ENCODE measurements at places on chromosomes 3 and 15.

GRCh38 chr3:10502185-10502880, 3.1 kb downstream of the ATP2B2 start:
- DNase-seq: no peak

- DNase-seq: no peak
These were observed 31.9 kb downstream of the STARD5 start for GRCh38 chr15:81291916-81292522.

DNA sequence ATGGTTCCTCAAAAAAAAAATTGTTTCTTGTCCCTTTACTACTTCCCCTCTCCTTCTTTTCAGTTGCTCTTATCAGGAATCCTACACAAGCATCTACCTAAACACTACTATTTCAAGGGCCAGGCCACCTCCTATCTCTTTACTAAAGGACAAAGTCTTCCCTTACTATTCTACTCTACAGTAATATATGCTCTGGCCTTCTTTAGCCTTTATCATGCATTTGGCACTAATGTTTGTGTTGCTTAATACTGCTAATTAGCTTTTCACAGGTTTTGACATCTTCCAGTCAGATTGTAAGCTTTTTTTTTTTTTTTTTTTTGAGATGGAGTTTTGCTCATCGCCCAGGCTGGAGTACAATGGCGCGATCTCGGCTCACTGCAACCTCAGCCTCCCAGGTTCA, 5.3 kb downstream of the CEP19 start:
- DNase-seq: no peak

DNA sequence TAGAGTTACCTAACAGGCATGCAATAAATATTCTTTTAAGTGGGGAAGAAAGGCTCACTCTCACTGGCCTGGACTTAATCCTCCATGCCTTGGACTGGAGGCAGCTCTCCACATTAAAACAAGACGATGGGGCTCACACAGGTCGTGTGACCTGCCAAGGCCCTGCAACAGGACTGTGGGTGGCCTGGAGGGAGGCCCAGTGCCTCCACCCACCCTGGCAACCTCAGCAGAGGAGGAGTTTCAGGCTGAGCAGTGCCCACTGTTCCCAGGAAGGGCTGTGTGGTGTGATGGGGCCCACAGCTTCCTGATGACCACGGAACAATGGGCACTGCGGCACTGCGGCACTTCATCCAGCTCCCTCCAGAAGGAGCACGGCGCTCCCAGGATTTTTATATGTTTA, 5.5 kb downstream of the UROC1 start:
- no peak for DNase-seq

DNA sequence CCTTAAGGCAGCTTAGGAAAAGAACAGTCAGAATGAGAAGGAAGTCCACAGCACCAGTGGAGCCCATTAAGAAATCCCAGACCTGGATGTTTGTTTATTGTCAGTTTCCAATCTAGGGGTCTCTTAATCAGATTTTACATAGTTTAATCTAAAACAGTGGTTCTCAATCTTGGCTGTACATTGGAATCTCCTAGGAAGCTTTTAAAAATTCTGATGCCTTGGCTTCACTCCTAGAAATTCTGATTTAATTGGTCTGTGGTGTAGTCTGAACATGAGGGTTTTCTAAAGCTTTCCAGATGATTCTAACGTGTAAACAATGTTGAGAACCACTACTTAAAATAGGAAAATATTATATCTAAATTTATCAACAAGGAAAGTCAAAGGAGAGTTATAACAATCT, 56.6 kb upstream of the SPRED1 start:
- no peak for DNase-seq

- no peak for DNase-seq
These were observed 43.8 kb downstream of the CCR3 start for GRCh38 chr3:46285931-46286619.

DNA sequence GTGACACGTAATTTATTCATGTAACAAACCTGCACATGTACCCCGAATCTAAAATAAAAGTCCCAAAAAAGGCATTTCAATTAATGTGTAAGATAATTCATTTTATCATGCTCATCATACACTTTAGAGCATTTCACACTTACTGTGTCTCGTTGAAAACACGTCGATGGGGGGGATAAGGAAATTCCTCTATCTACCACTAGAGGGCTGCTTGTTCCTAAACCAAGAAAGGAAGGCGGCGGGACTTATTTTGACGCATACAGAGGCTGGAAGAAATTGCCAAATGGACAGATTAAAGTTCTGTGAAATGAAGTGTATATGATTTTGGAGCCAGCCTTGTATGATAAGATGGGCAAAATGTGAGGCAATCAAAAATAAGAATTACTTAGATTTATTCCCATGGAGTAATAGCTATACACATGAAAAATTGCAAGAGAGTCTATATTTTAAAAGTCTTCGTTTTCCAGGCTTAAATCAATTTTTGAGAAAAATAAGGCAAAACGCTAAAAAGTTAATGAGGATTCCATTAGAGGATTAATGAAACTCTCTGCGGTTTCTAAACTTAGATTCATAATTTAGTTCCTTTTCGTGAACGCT, 346.8 kb downstream of the CNTN3 start:
- DNase-seq: no peak

DNA sequence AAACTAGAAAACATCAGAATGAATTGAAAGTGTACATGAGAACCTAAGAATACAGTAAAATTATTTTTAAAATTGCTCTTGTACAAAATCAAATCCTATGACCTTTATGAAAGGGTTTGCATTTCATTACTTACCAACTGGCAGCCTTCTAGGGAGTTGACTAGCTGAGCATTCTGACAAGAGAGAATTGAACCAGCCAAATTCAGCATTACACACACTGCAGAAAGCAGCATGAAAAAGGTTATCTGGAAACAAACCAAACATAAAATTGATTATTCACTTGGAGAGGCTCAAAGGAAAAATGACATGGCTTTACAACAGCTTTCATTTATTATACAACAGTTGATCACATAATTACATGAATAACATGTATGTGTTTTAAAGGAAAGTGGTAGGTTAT, 17.4 kb downstream of the NSMCE3 start:
- no peak for DNase-seq

DNA sequence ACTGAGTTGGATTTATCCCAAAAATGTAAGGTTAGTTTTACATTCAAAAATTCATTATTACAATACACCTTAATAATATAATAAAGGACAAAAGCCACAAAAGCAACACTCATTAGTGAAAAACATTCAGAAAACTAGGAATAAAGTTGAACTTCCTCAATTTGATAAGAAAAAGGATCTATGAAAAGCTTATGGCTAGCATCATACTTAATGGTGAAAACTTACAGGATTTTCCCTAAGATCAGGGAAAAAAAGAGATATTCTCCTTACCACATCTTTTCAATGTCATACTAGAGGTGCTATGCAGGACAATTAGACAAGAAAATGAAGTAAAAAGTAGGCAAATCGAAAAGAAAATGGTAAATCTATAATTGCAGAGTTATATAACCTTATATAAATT, 279.9 kb downstream of the CGGBP1 start:
- no peak for DNase-seq

- DNase-seq: no peak
These were observed 7.1 kb downstream of the AMOTL2 start for GRCh38 chr3:134366928-134367811.

DNA sequence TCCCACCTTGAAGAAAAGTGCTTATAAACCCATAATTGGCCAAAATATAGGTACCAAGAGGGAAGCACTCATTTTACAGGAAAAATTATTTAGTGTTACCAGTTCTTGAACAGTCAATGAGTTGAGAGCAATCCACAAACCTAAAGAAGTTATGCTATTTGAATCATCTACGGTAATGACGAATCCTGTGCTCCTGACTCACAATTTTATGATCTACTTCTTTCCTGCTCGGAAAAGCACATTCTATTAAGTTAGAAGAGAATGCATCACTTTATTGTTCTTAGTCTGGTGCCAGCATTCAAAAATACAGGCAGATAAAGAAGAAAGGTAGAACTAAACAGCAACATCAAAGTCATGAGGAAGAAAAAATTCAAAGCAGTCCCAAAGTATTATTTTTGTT, 33.2 kb downstream of the CHRM5 start:
- no peak for DNase-seq

- DNase-seq: peak; percentile 3
These were observed 1.9 kb downstream of the SCAPER start for GRCh38 chr15:76903251-76903681.

- no peak for DNase-seq
These were observed 45.4 kb downstream of the AMOTL2 start for GRCh38 chr3:134328846-134329245.

GRCh38 chr15:53454843-53455721, 304.4 kb downstream of the WDR72 start:
- DNase-seq: no peak

GRCh38 chr3:8145661-8146060, 356.0 kb upstream of the LMCD1 start:
- DNase-seq: no peak

DNA sequence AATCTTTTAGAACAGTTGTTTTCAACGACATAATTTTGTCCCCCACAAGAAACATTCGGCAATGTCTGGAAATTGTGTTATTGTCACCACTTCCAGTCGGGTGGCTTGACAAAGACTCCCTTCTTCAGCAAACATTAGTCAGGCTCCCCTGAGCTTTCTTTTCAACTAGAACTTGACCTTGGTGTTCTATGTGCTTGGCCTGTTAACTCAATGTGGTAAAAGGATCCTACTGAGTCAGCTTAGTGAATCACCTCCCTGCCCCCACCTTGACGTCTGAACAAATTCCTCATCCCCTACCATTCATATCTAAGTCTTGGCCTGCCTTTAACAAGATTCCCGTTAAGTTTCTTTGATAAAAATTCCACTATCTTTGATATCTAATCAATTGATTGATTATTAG, 465.0 kb upstream of the ROBO1 start:
- DNase-seq: no peak

DNA sequence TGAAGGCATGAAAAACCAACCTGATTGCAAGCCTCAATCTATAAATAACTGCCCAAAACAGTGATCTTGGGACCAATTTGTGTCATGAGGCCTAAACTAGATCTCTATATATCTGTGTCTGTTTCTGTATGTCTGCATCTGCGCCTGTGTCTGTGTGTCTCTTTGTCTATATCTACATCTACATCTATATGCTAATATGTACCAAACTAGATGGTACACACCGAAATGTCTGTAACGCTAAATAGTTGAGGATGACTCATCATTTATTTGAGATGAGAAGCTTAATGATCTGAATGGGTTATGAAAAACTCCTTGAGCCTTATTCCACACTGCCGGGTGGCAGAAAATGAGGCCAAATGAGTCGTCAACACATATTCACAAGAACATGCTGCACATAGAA, 982.3 kb downstream of the ROBO2 start:
- DNase-seq: no peak

DNA sequence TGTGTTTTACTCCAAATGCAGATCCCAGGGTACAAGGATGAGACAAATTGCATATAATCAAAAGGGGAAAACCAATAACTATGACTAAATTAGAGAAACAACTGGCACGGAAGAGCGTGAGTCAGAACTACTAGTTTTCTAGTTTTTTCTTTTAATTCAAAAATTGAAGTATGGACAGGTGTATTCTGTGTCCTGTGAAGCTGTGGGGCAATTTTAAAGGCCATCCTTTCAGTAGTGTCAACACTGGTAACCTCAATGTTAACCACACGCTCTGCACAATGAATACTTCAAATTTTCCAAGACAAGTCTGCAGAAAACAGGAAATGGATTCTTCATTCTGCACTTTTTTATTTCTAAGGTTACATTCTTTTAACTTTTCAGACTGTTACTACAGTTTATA, 32.5 kb upstream of the GOLGA8A start:
- DNase-seq: no peak

- DNase-seq: no peak
These were observed 90.6 kb upstream of the SPATA12 start for GRCh38 chr3:56969851-56970250.

GRCh38 chr15:88788816-88789215, 14.4 kb upstream of the ACAN start:
- no peak for DNase-seq

DNA sequence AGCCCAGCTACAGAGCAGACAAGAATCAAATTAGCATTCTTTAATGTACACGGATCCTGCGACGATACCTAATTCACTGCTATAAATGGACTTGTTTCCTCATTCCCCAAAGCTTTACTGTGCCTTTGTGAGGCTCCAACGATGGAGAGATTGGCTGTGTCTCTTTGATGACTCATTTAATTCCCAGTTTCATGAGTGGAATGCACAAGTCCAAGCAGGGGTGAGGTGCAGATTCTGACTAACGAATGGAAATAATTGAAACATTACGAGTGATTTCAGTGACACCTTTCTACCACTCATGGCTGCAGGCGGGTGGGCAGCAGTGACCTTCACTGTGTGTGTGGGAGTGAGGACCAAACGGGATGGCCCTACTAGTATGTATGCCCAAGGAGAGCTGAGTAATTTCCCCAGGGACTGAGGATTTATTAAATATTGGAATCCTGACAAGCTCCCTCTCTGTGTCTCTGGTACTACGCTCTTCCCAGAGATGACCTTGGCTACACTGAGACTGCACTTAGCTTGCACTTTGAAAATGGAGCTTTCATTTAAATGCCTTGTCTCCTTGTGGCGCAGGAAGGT, 156.7 kb downstream of the CACNA2D3 start:
- DNase-seq: no peak

GRCh38 chr15:70262171-70262570, 164.5 kb upstream of the TLE3 start:
- peak; percentile 46 for DNase-seq

DNA sequence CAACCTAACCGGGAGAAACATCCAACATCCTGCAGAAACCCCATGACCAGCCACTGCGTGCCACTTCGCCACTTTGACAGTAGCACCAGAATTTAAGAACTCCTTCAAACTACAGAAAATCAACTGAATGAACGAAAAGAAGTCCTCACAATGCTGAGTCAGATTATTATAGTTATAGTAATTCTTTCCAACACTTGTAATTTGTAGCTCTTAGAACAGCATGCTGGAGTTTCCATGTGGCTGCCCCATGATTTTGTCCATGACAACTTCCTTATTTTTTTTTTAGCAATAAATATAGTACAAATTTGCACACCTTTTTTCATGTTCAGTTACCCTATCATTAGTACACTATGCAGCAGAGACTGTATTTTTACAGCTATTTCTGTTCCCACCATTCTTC, 26.1 kb upstream of the SSR3 start:
- no peak for DNase-seq

DNA sequence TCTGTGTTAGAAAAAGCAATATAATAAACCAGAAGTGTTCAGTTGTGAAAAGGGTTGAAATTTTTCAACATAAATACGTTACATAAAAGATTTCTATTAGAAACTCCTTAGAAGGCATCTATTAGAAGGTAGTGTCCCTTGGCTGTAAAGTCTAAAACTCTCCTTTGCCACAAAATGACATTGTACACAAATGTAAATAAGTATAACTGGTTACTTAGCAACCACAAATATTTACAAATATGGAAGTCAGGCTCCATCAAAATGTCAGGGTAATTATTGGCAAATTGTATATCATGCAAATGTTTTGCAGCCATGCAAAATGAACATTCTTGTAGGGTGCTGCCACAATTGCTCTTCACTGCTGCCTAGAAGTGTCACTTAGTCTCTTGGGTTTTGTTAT, 419.1 kb upstream of the CDIN1 start:
- no peak for DNase-seq

GRCh38 chr3:72135636-72136035, 350.7 kb upstream of the PROK2 start:
- DNase-seq: no peak

- DNase-seq: no peak
These were observed 130.7 kb downstream of the LRTM1 start for GRCh38 chr3:54797111-54797510.
